Panc1 (cell line): ENCODE measurements at places on chromosomes 1 and 21.

DNA sequence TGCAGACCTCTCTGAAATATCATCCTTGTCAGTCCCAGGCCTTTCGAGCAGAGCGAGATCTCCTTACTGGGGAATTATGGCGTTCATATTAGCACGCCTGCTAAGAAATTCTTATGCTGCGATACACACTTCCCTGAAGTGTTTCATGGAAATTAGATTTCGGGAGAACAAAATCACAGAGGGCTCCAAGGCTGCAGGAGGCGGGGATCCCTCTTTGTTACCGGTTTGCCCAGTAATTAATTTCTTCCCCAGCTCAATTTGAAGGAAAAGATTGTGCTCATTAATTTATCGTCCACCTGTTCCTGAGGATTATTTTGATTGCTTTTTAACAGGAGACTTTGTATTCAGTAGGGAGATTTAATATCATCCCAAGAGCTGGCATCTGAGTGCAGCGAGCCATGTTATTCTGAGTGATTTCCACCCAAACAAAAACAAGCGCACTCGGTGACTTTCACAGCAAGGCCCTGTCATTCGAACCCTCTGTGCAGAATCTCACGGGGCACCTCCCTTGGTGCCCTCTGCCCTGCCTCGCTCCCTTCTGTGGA, 202.3 kb upstream of the GALNT2 start:
- DNase-seq: no peak

- DNase-seq: no peak
Measured at GRCh38 chr1:63010913-63011660, 227.2 kb downstream of the ATG4C start.

DNA sequence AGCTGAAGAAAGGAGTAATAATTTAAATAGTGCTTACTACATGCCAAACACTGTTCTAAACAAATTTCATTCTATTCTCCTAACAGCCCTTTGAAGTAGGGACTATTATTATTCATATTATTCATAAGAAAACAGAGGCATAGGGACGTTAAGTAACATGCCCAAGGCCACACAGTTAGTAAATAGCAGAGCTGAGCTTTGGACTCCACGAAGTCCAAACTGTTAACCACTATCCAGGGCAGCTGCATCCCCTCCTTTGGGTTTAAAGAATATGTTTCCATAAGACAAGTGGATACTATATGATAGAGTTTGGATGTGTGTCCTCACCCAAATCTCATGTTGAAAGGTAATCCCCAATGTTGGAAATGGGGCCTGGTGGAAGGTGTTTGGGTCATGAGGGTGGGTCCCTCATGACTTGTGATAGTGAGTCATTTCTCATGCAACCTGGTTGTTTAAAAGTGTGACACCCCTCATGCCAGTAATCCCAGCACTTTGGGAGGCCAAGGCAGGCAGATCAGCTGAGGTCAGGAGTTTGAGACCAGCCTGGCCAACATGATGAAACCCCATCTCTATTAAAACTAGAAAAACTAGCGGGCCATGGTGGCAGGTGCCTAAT, 144.0 kb upstream of the CXADR start:
- no peak for DNase-seq

DNA sequence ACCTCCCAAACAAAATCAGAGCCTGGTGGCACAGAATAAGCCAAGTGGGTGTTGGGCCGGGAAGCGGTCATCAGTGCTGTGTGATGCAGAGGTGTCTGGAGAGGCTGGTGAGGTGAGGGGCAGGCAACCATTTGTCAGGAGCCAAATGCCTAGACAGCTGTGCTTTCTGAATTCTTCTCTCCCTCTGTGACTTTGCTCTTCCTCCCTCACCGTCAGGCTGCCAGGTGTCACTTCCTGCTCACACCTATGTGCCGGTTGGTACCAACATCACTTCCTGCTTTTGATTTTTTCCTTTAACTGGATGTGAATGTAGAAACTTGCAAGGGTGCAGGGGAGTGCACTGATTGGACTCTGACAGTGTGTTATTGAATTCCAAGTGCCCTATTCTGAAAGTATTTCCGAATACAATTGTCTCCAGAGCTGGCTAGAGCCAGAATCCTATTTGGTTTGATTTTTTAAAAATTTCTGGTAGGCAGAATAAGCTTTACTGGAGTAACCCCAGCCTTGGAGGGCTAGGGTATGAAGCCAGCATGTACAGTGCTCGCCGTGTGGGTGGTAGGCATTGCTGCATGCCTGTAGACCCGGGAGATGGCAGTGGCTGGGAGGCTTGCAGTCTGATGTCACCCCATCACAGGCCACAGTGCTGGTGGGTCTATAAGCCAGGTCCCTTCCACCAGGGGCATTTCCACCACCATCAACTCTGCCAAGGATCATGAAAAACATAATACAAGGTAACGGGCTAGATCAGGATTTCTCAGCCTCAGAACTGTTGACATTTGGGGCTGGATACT, 210.9 kb downstream of the KAZN start:
- DNase-seq: no peak

GRCh38 chr1:201377611-201378092, at the start of gene TNNT2:
Gene TNNT2, minus strand, starts transcription at chr1:201377680. Its CDS starts 4,426 bp downstream, at chr1:201373254.
- DNase-seq: no peak

- DNase-seq: no peak
Measured at GRCh38 chr21:38123626-38124025, 133.2 kb upstream of the KCNJ15 start.

DNA sequence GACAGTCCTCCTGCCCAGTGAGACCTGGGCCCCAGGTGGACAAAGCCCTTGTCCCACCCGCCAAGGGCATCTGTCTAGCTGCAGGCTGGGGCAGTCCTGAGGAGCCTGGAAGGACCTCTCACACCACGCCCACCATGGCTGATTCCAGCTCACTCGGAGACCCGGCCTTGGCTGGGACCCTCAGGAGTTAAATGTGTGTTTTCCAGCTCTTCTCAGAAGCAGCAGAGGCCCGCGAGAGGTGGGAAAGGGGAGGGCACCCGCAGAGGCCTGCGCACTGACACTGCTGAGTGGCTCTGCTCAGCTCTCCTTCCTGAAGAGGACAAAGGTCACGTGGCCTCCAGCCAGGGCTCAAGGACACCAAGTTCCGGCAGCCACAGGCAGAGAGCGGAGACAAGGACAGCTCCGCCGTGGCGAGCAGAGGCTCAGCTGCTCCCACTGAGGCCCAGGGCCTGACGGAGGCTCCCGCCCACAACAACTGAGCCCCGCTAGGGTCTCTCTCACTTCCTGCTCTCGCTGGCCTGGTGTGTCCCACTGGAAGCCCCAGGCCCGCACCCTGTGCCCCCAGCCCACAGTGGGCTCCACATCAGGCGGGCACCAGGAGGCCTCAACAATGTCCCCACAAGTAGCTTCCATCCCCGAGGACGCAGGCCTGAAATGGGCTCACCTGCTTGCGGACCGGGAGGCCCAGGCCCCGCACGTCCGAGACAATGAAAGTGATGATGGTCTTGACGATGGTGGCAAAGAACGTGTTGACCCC, 16.9 kb downstream of the SLC19A1 start:
- DNase-seq: no peak

DNA sequence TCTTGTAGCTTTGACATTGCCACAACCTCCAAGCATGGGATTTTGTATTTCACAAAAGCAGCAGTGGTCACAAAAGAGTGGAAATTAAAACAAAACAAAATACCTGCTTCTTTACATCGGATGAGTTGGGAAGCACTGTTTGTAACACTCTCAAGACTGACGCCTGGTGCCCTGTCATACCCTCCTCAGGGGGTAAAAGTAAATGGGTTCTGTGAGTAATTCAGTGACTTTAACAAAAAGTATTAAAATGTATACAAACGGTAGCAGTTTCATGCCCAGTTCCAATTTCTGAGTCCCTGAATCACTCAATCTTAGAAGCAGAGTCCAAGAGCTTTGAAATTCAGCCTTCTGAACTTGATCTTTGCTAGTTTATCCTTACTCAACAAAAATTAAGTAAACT, 152.5 kb downstream of the TIAM1 start:
- no peak for DNase-seq

GRCh38 chr1:96962751-96963211, 241.2 kb downstream of the PTBP2 start:
- DNase-seq: no peak

GRCh38 chr1:145990249-145990855, 6.0 kb downstream of the TXNIP start:
- no peak for DNase-seq

- no peak for DNase-seq
Measured at GRCh38 chr1:94416901-94417727, 1.1 kb upstream of the ABCD3 start.

DNA sequence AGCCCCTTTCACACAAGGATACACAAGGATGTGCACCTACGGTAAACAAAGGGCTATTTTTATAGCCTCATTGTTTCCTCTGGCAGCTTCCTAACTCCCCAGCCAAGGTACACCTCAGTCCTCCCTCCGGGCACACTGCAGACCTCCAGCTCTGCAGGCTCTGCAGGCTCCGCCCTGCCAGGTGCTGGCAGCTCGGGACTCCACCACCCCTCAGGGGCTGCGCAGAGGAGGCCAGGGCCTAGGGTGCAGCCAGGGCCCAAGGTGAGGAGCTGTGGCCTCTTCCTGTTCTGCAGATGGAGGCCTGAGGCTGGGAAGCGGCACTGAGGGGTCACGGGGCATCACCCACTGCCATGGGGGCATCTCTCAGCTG, 19.8 kb upstream of the CLSTN1 start:
- DNase-seq: no peak

GRCh38 chr1:208419746-208420420, 175.7 kb upstream of the PLXNA2 start:
- no peak for DNase-seq

DNA sequence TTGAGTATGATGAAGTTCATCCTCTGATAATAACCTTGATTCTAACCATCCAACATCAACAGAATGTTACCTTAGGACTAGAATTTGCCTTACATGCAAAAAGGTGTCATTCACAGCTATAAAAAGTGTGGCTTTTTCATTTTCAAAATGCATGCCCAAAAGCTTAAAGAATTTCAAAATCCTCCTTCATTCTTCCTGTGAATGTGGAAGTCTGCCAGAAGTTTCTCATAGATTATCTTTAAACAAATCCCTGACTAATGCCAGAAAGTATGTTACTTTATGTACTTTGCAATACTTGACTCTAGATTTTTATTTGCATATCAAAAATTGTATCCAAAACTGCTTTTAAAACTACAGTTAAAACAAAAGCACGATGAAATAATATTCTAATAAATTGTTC, 270.6 kb upstream of the ZRANB2 start:
- DNase-seq: no peak

DNA sequence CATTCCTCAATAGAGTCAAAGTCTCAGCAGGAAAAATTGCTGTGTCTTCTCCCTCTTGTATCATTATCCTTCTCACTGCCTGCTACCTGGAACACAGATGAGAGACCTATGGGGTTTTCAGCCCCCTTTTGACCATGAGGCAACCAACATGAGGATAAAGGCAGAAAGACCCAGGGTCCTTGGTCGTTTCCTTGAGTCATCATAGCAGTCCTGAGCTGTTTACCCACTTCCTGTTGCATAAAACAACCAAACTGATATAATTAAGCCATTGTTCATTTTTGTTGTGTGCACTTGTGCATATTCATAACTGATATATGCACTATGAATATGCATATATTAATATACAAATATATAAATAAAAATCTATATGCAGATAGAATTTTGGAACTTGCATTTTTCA, 188.3 kb upstream of the MAP1LC3C start:
- no peak for DNase-seq
